ENCODE measurements at places on chromosomes 3 and 15.

DNA sequence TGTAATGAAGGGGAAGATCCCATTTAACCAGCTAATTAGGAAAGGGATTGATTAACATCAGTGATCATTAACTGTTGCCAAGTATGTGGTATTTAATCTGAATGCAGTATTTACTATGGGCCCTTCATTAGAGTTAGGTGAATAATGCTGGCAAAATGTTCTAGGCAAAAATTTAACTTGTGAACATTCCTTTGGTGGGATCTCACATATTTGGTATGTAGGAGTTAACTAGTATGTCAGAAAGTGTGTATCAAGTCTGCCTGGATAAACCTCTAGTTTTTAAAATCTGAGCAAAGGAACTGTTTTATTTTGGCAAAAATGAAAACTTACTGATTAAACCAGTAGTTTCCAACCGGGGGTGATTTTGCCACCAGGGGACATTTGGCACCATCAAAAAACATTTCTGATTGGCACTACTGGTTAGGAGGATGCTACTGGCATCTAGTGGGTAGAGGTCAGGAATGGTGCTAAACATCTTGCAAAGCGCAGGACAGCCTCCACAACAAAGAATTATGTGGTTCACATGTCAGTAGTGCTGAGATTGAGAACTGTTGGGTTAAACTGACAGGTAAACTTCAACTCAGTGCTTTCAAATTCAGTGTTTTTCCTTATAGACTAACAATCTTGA is 22.5 kb downstream of the LRTM1 start:
- DNase-seq: no peak

GRCh38 chr15:80906159-80906766 is 83.4 kb downstream of the MESD start:
- no peak for DNase-seq

- no peak for DNase-seq
These were observed 150.0 kb downstream of the CLSTN2 start for GRCh38 chr3:140085001-140085400.

DNA sequence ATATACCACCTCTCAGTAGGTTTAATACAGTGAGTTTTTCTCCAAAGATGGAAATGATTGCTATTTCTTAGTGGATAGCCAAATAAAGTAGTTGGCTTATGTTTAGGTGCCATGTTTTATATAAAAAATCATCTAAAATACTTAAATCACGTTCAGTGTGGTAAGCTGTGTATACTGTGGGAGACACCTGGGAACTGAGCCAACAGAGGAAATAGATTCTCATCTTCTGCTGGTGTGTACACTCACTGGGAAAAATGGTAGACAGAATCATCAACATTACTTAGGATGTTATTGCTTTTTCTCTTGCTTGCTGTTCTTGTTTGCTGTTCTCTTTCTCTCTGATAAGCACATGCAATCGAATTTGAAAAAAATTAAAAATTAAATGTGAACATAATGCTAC is 112.6 kb upstream of the MB21D2 start:
- DNase-seq: no peak

GRCh38 chr3:56837196-56837955 is 35.6 kb upstream of the ARHGEF3 start:
- DNase-seq: no peak

GRCh38 chr3:57062101-57062631 is 1.7 kb downstream of the SPATA12 start:
- DNase-seq: no peak

DNA sequence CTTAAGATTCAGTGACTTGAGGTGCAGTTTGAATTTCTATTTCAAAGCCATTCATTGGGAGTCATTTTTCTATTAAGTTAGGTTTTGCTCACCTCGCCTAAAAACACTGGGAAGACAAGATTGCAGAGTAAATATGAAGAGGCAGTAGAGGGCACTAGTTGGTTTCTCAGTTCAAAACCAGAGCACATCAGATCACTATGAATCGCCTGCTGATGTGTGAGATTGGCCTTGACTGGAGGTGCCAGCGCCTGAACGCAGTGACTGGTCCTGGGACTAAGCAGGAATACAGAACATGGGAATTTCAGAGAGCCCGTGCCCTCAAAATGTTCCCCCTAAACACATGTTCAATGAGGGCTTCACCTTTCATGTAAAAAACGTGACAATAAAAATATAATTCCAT is 229.0 kb downstream of the ITPR1 start:
- DNase-seq: no peak
